ENCODE measurements at places on chromosomes 11 and 22.

- no peak for DNase-seq
Observed at GRCh38 chr11:88246696-88247095, 71.5 kb upstream of the RAB38 start.

- no peak for DNase-seq
Observed at GRCh38 chr11:44379141-44380008, 69.4 kb upstream of the ALX4 start.

GRCh38 chr11:76939219-76939631 lies 78.5 kb downstream of the ACER3 start:
- DNase-seq, result no peak

- DNase-seq, result no peak
Observed at GRCh38 chr11:60987577-60988277, 16.2 kb downstream of the CD6 start.

DNA sequence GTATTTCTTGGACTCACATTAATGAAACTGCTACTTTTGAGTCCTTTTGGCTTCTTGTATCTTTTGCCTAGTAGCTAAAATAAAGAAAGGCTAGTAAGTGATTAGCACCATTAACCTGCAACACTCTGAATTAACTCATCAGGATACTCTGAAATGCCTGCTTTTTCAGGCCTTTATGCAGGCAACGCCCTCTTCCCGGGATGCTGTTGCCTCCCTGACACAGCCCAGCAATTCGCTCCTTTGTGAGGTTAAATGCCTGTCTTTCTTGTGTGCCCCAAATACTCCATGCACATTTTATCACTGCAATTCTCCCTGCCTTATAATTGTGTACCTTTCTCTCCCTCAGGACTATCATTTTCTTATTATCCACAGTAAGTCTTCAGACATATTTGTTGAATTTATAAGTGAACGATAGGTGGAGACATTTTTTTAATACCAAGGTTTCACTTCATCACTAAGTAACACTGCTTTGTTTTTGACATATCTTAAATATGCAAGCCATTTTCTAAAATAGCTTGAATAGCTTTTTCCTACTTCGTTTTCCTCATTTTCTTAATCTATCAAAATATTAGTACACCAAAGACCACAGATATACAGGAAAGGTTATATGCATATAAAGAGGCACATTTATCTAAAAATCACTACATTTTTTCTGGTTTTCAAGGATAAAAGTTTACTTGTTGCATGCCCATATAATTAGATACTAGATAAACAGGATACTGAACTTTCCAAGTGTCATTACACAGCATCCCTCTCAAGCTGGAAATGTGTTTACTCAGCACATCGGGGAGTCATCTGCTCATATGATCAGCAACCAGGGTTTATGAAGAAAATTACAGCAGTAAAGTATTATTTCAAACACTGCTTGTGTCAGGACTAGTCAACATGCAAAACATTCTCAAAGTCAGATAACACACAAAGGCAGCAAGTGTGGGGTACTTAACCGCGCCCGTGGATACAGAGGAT lies 48.5 kb upstream of the DDI1 start:
- peak; percentile 16 for DNase-seq

DNA sequence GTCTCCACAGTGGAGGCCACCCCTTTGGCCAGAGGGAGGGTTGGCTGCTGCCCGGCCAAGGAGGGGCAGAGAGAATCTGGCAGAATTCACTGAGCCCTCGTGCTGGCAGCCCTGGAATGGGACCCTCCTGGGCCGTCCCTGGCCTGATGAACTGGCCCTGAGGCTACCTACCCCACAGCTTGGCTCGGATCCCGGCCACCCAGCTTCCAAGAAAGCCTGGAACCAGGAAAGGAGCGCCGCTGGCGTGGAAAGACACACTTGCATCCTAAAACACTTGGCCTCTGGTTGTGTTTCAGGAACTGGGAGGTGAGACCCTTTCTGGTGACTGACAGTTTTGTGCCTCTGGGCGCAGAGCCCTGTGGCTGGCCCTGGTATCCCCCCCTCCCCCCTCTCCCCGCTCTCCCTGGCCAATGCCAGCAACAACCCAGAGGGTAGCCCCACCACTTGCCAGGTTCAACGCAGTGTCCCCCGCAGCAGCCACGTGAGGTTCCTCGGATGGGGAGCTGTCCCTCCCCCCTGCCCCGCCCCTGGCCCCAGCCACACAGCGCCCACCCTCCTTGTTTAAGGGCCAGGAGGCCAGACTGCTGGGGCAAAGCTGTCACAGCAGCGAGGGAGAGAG lies 693 bp downstream of the NFAM1 start:
- DNase-seq, result no peak

DNA sequence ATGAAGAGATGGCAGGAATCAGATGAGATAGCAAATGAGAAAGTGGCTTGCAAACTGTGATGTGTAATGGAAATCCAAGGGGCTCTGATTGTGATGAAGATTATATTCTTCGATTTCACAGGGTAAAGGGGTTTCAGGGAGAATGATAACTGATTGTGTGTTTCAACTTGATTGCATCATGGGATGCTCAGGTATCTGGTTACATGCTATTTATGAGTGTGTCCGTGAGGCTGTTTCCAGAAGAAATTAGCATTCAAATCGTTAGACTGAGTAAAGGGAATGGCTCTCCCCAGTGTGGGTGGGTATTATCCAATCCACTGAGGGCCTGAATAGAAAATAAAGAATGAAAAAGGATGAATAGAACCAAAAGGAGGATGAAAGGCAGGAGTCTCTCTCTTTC lies 278.7 kb upstream of the LARGE1 start:
- no peak for DNase-seq

DNA sequence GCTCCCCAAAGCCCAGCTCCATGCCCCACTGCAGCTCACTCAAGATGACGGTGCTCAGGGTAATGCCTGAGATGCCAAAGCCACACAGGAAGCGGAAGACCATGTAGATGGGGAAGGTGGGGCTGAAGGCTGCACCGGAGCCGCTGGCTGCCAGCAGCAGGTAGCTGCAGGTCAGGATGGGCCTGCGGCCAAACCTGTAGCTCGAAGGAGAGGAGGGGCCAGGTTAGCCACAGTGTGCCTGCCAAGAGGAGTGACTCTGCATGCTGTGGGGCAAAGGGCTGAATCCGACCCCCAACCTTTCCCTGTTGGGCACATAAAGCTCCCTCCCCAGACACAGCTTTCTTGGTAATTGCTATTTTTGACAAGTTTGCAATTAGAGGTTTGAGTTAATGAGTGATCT lies 14.9 kb upstream of the SLC22A6 start:
- DNase-seq, result no peak

DNA sequence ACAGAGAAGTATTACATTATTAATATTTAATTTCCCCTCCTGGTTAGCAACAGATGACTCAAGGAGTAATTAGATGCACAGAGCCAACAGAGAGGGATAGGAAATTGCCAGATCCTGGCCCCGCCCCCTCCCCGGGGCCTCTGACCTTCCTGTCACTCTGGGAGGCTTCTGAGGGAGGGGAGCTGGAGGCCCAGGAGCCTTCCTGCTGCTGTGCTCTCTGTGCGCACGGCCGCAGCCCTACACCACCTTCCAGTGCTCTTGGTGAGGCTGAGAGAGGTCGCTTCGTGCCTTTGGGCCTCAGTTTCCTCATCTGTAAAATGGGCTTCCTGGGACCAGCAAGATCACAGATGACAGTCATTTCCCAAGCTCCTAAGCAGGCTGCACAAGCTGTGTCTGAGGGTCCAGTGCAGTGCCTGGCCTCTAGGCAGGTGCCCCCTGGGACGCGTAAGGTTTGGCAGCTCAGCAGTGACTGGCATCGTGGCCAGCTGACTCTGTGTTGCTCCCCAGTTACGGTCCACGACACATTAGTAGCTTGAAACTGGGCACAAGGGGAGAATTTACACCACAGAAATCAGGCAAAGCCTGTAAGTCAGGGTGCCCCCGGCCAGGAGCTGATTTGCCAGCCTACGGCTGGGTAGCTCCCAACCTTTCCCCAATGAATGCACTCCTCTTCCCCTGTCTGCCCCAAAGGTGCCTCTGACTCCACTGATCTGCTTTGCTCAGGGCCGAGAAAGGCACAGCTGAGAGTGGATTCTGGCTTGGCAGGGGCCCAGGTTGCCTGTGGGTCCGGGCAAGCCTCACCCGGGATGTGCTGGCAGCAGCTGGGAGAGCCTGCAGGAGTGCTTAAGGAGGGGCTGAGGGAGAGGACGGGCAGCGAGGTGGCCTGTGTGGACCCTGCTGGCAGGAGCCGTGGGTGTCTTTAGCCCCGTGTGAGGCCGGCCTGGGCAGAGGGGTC lies 2.3 kb downstream of the ADORA2A start:
- peak; percentile 39 for DNase-seq

GRCh38 chr11:17686231-17686980 lies 33.0 kb upstream of the MYOD1 start:
- DNase-seq, result no peak

DNA sequence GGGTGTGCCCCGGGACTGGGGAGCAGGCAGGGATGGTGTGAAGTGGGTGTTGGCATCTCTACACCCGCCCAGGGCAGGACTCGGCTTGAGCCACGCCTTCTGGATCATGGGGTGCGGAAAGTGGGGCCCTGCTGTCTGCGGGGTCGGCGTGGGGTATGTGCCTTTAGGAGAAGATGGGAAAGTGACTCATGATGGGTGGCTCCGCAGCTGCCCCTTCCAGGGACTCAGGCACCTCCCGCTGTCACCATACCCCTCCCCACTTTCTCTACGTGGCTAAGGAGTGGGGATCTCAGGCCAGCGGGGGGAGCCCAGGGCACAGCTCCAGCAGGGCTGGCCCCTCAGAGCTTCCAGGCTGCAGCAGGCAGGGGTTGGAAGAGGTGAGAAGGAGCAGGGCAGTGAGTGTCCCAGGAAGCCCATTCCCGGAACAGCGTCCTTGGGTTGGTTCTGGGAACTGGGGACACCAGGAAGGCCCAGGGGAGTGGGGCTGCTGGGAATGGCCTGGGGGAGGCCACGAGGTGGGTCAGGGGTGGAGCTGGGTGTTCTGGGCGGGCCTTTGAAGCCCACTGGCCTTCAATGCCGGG lies 102.9 kb upstream of the FGF3 start:
- no peak for DNase-seq

DNA sequence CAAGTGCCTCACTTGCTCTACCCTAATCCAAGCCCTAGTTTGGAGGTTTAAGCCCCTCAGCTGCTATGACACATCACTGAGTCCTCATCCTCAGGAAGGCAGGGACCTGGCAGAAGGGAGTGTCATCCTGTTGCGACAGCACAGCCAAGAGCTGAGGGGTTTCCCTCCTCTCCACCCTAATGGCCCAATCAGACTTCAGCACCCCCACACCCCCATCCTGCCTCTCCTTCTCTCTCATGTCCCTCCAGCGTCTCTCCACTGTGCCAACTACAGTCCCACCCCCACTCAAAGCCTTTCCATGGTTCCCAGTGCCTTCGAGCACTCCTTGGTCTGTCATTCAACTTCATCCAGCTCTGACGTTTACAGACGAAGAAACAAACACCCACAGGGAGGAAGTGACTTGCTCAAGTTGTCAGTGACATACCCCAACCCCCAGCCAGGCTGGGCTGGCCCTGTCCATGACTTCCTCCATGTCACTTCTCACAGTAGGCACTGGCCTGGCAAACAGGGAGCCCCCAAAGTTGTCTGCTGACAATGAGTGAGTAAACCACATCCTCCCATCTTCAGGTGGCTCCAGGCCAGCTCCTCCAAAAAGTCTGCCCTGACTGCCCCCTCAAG lies 15.6 kb downstream of the ARAP1 start:
- DNase-seq, result peak; percentile 23

GRCh38 chr11:465896-466530 lies 15.9 kb downstream of the PTDSS2 start:
- no peak for DNase-seq
